NK-92 treated with Interleukin-12 subunit alpha and Interleukin-12 subunit beta, amount 100 ng/mL, for 24 hours (cell line): ENCODE measurements at places on chromosomes 1 and 21.

DNA sequence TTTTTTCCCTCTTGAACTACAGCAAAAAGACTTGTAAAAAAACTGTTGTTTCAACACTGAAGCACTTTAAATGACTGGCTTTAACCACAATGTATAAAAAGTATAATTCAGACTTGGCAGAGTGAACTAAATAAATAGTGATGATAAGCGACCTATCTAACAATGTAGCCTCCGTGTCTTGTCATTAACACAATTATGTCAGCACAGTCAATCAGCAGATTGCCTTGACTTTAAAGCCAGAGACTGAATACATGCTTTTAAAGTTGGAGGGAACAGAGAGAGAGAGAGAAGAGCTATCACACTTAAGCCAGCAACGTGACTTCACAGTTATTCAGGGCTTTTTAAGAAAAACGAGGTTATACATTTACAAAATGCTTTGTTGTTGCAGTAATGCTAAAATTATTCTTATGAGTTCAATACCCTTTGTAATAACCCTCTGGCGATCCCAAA is 378.1 kb downstream of the LMO4 start:
- no peak for DNase-seq

DNA sequence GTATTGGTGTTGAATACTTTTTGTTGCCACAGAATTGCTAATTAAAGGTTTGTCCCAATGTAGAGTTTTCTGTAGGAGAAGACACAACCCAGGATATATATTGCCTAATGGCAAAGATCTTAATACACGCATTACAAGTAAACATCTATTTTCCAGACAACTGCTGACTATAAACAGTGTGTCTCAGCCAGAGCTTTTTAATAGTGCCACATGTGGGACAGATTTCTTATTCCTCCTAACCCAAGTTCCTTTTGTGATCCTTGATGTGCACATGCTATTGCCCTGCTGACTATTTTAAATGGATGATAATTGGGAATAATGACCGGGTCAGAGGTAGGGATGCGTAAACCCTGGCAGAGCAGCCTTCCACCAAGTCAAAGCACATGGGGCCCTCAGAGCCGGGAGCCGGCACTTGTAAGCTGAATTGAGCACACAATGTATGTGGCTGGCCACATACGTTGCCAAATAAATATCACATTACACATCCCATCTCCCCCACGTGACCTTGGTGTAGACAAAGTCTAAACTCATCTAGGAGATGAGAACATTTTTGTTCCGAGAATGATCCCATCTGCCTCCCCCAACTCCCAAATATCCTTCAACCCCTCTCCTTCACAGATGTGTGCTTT is 209.8 kb upstream of the NFIA start:
- no peak for DNase-seq

DNA sequence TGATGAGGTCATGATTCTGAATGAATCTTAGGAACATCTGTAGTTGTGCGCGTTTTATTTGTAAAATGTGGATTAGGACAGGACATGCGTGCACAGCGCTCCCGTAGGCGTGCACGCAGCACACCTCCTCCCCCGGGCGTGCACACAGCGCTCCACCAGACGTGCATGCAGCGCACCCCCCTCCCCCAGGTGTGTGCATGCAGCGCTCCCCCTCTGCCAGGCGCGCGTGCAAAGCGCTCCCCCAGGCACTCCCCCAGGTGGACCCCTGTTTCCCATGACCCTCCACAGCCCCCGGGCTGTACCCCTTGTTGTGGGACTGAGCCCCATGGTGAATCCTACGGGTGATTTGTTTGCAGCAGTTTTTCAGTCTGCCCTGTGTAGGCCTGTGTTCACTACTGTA is 61.6 kb downstream of the S100B start:
- no peak for DNase-seq

- no peak for DNase-seq
Measured at GRCh38 chr1:114290341-114290740, 136.7 kb upstream of the SYT6 start.

DNA sequence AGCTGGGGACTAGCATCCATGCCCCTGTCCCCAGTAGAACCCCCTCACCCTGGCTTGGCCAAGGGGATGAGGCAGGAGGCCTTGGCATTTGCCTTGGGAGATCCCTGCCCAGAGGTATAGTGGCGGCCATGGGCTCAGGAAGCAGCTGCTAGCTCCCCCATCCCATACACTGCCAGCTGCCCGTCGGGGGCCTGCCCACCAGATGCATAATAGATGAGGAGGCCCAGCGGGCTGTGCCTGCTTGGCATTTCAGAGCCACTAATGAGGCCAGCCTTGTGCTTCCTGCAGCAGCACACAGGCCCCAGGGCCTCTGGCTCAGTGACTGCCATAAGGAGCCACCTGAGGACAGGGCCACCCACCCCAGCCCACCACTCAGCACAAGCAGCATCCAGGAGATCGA is 23.6 kb downstream of the RAP1GAP start:
- DNase-seq, result no peak

- DNase-seq, result no peak
Measured at GRCh38 chr21:34846601-34847112, 177.9 kb downstream of the CLIC6 start.

GRCh38 chr1:4749406-4749805 is 95.0 kb downstream of the AJAP1 start:
- DNase-seq, result no peak

- DNase-seq, result no peak
Measured at GRCh38 chr1:215055281-215055935, 27.1 kb upstream of the KCNK2 start.

- DNase-seq, result no peak
Measured at GRCh38 chr1:46638921-46639320, 22.3 kb upstream of the MOB3C start.

DNA sequence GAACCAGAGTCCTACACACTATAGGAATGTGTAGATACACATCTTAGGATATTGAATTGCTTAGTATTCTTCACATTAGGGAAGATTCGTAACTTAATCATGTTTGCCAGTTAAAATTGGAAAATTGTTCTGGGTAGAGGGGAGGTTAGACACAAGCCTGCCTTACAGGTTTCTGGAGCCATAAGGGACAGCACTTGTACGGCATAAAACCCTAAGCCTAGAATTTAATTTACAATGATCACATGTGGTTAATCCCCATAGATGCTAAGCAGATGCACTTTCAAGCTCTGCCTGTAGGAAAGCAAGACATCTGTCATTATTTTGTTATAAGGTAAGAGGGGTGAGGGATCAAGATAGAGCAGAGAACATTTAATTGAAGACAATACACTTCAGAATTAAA is 820.7 kb downstream of the NCAM2 start:
- DNase-seq, result no peak

- no peak for DNase-seq
Measured at GRCh38 chr1:223421676-223422075, 28.5 kb downstream of the CCDC185 start.

DNA sequence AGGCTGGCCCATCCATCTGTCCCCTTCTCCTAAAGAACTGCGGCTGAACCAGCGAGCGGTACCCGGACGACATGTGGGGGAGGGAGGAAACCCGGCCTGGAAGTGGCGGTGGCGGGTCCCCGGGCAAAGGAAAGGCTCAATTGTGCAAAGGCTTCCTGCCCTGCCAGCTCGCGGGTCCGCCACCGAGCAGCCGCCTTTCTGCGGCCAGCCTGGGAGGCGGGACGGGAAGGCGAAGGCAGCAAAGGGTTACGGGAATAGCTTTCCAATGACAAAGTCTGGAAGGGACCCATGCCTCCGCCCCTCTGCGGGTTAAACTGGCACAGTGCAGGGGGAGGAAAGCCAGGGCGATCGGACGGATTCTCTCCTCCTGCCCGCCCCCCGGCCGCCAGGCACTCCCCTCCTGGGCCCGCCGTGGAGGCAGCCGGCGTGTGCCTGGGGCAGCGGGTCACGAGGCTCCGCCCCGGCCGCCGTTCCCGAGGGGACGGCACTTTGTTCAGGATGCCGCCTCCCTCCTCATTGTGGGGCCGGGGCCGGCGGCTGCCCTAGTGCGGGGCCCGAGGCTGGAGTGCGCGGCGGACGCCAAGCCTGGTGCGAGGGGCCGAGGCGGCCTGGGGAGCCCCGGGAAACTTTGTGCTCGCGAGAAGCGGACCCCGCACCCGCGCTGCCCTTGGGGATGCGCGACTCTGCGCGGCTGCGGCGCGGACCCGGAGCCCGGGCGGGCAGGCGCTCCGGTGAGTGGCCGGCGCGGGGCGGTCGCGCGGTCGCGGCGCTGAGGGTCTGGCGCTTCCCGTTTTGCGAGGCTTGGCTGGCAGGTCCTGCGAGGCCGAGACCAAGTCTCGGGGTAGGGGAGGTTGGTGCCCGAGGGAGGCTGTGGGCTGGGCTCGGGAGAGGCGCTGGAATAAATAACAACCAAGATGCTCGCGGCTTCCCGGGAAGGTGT is at the start of gene NAV1:
Gene NAV1, plus strand, starts transcription at position 516 of the 940 bp plus-strand sequence. CDS start 83,758 bp downstream, outside the sequence.
- no peak for DNase-seq
